ENCODE measurements at places on chromosomes 11 and 22.
A peak's percentile ranks its signal among the peaks of the same experiment; 100 is the strongest.

- no peak for DNase-seq
Measured at GRCh38 chr11:10441652-10442503, 13.2 kb upstream of the AMPD3 start.

DNA sequence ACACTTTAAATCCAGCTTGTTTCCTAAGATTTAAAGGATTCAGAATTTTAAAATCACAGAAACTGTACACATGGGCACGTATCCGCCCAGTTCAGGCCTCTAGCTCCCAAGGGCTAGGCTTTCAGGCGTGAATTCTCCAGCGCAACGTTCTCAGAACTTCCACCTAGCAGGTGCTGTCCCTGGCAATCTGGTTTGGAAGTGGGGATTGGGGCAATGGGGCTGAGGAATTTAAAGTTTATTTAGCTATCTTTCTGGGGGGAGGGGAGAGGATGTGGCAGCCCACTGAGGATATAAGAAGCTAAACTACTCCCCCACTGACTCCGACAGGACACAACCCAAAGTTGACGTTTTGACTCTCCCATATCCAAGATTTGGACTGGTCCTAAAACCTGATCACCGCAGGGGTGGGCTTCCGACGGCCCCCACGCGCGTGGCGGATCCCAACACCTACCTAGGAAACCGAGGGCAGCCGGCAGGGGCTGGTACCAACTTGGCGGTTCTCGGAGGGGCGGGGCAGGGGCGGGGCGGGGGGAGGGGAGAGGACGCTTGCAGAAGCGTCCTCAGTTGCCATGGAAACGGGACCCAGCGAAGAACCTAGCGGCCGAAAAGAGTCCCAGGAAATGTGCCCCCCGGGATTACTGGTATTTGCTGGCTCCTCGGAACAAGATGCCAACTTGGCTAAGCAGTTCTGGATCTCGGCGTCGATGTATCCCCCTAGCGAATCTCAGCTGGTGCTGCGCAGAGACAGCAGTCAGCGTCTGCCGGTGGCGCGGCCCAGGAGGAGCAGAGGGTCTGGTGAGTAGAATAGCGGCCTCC, at the start of gene HOATZ:
TSS of gene HOATZ (plus strand) at position 563 of the 816 bp plus-strand sequence. CDS start at position 570, 7 bp downstream.
- no peak for DNase-seq

GRCh38 chr11:35144136-35144741, 5.3 kb downstream of the CD44 start:
- peak; percentile 52 for DNase-seq

- no peak for DNase-seq
Measured at GRCh38 chr11:37496201-37496600, 898.2 kb upstream of the RAG2 start.

GRCh38 chr11:120305286-120305685, 19.8 kb upstream of the TLCD5 start:
- no peak for DNase-seq

- no peak for DNase-seq
Measured at GRCh38 chr11:121244884-121245283, 47.7 kb upstream of the SC5D start.

GRCh38 chr11:4830346-4830745, 9.2 kb downstream of the OR51F2 start:
- no peak for DNase-seq

DNA sequence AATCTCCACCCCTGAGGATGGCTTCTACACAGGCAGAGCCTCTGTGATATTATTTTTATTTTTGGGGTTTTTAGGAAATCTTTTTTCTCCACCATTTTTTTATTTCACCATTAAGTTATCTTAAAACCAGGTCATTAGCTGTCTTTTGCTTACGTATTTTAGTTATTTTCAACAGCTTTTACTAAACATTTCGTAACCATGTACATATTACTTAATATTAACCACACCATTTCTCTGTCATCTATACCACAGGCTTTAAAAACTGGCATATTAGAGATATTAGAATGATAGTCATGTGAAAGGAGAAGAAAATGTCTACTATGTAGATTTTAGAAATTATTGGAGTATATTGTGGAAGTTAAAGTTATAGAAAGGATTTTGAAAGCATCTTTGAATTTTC, 37.4 kb downstream of the YAP1 start:
- no peak for DNase-seq

DNA sequence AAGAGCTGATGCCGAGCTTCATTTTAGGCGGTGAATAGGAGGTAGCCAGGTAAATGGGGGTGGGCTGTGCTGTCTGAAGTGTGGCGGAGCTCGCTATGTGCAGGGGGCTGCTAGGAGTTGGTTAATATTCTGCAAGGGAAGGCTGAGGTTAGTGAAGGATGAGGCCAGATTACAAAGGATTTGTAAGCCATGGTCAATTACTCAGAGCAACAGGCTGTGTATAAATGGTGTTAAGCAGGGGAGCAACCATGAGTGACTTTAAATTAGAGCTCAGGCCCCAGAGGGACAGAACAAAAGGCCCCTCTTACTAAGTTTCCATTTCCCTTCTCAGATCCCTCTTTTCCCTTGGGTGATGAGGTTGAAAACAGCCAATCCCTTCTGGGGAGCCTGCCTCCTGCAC, 7.3 kb upstream of the MCAM start:
- DNase-seq, result no peak

DNA sequence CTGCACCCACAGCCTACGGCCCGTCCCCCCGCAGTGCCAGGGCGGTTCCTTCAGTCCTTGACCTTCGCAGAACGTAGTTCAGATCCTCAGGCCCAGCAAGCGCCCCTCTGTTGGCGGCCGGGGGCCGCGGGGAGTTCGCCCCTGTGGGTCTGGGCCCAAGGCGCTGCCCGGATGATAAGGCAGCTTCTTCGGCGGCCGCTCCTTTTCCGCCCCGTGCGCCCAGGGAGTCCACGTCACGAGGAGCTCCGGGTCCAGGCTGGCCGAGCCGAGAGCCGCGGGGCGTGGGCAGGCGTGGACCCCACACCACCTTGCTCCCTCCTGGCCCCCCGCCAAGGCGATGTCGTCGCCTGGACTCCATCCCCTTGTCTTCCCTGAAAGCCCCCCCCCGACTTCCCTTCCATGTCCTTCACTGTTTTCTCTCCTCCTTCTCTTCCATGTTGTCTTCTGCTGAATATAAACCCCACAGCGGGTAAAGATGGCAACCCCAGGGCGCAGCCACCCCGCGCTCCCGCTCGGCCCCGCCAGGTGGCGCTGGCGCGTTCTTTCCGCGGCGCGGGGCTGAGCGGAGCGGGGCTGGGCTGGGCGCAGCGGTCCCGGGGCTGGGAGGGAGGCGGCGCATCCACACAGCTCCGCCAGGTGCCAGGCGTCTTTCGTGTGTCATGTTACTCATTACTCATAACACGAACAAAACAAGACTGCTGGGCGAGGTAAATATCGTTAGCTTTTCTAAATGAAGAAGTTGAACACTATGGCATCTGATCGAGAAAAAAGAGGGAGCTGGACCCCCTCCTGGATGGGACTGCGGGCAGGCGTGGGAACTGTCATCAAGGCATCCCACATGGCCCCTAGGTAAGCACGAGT, 321.0 kb downstream of the NTM start:
- DNase-seq, result peak; percentile 6

DNA sequence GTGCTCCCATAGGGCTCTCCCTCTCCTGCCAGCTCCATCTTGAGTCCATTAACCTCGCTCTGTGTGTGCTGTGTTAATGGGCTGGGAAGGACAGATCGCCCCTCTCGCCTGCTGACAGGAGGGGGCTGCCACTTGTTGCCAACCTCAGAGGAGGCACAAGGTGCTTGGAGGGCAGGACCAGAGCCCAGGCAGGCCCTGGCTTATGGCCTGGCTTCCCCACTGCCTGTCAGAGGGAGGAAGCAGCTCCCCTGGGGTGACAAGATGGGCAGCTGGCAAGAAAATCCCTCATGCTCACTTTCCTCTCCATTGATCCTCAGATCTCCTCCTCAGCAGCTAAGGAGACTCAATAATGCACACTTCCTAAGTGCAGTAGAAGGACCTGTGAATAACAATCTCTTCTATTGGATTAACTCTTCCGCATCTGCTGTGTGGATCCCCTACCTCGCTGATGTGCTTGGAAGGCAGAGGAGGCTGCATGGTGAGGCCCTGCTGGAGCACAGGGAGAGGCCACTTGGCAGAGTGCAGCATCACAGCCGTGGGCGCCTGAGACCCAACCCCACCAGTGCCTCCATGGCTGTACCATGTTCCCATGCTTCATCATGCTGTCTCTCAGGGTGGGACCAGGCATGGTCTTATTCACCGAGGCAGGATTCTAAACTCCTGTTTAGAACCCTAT, 70.3 kb downstream of the TRIM29 start:
- no peak for DNase-seq

DNA sequence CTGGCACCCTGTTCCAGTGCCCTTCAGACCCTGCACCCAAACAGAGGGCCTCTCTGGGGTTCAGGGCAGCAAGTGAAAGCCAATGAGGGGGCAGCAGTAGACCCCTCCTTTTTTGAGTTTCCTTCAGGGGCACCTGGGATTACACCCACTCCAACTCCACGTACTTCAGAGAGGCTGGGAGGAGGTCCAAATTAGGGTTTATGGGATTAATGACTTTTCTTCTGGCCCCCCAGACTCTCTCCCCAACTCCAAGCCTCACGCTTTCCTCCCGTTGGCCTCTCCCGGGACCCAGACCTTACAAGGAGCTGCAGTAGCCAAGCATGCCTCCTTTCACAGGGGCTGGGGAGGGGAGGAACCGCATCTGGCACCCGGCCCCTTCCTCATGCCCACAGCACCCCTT, 101.7 kb downstream of the NECTIN1 start:
- no peak for DNase-seq

GRCh38 chr11:102521121-102521520, 9.4 kb downstream of the MMP7 start:
- DNase-seq, result no peak

DNA sequence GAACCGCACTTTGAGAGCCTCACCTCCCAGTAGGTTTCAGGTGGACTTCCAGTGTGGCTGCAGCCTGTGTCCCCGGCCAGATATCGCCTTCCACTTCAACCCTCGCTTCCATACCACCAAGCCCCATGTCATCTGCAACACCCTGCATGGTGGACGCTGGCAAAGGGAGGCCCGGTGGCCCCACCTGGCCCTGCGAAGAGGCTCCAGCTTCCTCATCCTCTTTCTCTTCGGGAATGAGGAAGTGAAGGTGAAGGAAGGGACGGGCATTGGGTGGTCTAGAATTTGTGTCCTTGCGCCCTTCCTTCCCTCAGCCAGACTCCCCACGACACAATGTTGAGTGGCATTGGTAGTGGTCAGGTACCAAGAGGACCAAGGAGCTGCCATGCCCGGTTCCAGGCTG, 2.9 kb downstream of the LGALS12 start:
- no peak for DNase-seq

DNA sequence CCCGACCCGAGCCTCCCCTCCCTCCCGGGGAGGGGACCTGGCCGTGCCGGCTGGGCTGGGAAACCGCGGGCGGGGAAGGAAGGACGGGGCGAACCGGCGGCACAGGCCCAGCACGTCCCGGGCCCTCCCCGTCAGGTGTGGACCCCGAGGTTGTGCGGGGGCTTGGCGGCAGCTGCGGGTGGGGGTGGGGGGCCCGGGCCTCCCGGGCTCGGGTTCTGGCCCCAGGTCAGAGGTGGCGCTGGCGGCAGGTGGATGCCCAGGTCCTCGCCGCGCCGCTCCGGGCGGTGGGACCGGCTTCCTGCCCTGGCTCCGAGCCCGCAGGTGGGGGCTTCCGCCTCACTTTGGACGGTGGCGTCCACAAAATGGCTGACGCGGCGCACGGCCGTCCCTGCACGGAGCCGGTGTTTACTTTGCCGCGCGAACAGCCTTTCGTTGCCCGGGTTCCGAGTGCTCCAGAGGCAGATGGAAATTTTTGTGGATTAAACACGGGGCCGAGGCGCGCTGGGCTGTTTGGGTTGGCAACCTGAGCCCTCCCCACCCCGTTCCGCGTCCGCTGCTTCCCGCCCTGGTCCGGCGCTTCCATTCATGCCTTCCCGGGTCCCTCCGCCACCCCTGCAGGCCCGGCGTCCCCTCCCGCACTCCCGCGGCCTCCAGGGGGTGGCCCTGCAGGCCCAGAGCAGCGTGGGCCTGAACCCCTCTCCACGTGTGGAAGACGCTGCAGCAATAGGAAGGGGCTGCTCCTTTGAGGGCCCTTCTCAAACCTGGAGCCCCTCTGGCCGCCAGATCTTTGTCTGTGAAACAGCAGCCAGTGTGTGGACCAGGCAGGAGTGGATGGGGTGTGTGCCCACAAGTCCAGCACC, 92.0 kb upstream of the KCNQ1OT1 start:
- peak; percentile 20 for DNase-seq

DNA sequence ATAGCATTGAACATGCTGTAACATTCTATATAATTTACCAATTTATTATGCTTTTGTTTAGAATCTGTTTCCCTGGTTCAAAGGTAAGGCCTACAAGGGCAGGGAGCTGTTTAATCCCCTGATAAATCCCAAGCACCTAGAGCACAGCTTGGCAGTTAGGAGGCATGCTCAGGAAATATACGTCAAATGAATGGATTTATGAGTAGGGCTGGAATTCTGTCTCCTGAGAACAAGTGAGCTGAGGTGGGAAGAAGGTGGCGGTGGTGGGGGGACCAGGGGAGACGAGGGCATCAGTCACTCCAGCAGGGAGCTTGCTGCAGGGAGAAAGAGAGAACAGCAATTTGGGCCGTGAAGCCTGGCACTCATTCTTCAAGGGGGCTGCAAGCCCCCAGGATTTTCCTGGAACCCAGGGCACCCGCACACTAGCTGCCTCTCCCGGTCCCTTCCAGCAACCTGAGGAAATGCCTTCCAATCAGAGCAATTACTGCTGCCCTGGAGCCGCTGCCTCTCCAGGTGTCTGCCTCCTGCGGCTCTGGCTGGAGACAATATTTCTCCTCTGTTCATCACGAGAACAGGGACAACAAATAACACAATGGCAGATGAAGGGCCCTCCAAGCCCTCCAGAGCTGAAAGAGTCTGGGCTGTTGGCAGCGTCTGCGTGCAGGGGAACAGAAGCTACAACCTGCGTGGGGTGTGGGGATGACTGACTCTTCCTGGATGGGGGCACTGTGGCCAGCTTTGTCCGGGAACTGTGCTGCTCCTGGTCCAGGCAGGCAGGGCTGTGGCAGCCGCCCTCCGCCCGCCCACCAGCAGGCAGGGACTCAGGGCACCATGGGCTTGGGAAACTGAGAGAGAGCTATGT, 233.4 kb downstream of the ST3GAL4 start:
- no peak for DNase-seq

- no peak for DNase-seq
Measured at GRCh38 chr22:50076646-50077535, 8.3 kb downstream of the MLC1 start.

DNA sequence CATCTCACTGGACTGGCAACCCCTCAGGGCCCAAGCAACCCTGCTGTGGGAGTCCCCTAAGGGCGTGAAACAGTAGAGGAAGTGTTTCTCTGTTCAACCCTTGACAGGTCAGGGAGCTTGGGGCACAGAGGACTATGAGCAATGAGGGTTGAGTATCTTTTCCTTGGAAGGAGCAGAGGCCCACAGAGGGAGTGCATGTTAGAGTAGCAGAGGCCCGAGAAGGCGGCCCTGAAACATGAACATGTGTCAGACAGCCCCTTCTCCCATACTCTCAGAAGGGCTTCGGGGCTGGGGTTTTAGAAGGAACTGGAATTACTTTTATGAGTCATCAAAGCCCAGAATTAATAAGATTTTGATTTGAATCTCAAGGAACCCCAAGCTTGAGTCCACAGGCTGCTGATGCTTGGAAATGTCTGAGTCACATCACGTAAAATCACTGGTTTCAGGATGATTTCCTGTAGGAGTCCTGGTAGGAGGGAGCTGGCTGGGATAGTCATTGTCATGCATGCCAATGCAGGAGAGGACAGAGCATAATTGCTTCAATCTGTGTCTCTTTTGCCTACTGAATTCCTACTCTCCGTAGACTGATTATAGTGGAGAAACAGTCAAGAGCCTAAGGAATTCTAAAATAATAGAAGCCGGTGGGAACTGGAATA, 22.6 kb downstream of the C11orf71 start:
- no peak for DNase-seq

Measured in stimulated activated CD4-positive, alpha-beta T cell treated with anti-CD3 and anti-CD28 coated beads, Interleukin-12 subunit alpha, Interleukin-12 subunit beta, amount 100 ng/mL, for 4 hours (primary cell).